Activated naive CD4-positive, alpha-beta T cell treated with anti-CD3 and anti-CD28 coated beads, Interleukin-2, amount 50 U/mL, for 16 hours (primary cell): ENCODE measurements at places on chromosomes 13 and 19.

DNA sequence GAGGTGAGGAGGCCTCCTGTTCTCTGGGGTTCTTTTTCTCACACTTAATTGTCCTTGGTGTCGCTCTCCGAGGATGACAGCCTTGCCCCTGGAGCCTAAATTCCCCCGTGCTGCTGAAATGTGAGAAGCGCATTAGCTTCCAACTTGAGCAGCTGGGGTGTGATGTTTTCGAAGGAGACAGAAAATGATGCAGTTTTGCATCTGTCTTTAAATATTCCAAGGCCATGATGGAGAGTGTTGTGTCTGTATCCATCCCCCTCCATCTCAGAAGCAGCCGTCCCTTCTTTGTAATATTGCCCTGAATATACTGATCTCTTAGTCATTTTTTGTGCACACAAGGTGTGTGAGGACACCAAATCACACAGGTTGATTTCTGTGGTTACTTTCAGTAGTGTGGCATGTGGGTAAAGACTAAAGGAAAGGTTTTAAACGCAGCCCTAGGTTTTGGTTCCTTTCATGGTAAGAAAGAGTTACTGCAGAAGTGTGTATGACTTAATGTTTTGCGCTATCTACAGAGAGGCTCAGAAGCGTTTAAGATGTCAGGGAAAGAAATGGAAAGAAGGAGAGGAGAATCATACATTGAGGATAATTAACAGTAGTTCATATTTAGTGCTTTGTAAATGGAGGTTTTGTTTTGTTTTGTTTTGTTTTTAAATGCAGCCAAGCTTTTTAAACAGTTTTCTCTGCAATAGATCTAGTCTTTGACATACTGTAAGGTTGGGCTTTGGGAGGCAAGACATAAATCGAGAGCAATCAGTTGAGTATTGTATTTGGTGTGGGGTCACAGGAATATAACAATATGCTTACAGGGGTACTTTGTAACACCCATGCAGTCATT, 1.6 kb downstream of the NBEA start:
- no peak for DNase-seq

DNA sequence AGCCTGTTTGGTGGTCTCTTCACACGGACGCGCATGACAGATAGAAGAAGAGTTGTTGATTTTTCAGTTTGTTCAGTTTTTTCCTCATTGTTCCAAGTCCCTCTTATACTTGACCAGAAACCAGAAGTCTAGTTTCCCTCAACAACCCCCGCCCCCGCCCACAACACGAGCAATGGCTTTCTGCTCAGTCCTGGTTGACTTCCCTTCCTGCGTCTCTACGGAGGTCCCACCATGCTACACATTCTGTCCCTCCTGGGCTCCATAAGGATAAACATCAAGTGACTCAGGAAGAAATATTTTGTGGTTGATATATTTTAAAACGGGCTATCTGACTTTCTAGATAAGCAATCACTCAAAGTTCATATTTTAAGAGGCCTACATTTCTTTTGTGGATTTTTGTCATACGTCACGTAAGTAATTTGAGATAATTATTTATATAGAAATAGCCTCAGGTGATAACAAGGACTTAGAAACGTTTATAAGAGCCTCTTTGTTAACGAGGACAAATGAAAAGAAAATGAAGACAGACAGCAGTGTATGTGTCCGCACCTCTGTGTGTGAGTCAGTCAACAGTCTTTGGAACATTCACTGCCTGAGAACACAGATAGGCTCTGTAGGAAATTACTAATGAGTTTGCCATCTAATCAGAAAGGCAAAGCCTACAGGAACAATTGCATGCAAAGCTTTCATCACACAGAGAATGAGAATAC, 214.4 kb downstream of the RAP2A start:
- DNase-seq, result no peak

- DNase-seq, result no peak
These were observed 13.0 kb downstream of the CIC start for GRCh38 chr19:42281827-42282762.

DNA sequence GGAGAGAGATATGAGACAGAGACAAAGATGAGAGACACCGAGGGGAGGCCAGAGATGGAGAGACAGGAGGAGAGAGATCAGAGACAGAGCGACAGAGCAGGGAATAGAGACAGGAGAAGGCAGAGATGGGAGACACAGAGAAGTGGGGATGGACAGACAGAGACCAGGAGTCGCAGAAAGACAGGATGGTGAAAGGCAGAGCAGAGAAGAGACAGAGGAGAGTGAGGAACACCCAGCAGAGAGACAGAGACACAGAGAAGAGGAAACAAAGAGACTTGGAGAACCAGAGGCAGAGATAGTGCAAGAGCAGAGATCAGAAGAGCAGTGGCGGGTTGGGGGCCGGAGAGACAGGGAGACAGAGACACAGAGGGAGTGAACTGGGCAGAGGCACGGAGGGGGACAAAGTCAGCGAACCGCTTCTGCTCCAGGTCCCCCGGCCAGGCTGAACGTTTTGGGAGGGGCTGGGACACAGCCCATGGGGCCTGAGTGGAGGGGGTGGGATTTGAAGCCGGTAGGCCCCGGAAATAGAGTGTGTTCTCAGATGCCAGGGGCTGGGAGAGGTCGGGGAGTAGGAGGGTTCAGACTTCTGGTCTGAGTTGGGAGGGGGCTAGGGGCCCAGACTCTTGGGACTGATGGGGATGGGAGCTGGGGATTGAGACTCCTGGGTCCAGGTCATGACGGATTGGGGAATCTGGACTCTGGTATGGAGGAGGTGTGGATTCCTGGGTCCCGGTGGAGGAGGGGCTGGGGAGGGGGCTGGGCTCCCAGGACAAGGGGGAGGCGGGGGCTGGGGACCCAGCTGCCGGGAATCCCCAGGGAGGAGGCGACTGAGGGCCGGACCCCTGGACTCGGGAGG, 654 bp downstream of the ZNF579 start:
- DNase-seq, result no peak

- no peak for DNase-seq
These were observed 117.7 kb upstream of the GJB6 start for GRCh38 chr13:20349564-20350381.

DNA sequence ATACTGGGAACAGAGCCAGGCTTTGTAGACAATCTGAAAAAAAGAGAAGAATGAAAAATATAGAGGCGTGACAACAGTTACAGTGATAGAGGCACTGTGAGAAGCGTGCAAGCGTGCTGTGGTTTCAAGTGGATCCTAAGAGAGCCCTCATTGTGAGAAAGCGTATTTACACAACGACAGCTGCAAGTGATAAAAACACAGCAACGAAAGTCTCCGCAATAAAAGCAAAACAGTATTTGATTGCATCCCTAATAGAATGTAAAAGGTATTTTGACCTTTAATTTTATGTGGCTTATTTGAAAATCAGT, 642.7 kb upstream of the ARGLU1 start:
- no peak for DNase-seq

- DNase-seq, result no peak
These were observed 834.0 kb upstream of the PCDH9 start for GRCh38 chr13:68064001-68064770.

GRCh38 chr13:105087945-105088344, 1447.5 kb downstream of the EFNB2 start:
- no peak for DNase-seq

DNA sequence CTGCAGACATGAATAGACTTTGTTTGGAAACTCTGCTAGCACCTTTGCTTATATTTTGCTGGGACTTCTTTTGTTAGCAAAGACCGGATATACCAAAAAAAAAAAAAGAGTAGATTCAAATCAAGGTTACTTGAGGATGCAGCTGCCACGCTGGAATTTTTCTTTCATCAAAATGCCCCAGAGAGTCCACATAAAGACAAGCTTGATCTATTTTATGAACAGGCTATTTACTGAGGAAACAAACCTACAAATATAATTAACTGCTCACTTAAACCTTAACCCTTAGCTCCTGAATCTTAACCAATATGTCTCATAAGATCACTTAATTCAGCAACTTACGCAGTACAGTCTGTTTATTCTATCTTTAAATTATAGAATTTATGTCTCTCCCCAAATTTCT, 27.1 kb upstream of the DOCK9 start:
- DNase-seq, result no peak

DNA sequence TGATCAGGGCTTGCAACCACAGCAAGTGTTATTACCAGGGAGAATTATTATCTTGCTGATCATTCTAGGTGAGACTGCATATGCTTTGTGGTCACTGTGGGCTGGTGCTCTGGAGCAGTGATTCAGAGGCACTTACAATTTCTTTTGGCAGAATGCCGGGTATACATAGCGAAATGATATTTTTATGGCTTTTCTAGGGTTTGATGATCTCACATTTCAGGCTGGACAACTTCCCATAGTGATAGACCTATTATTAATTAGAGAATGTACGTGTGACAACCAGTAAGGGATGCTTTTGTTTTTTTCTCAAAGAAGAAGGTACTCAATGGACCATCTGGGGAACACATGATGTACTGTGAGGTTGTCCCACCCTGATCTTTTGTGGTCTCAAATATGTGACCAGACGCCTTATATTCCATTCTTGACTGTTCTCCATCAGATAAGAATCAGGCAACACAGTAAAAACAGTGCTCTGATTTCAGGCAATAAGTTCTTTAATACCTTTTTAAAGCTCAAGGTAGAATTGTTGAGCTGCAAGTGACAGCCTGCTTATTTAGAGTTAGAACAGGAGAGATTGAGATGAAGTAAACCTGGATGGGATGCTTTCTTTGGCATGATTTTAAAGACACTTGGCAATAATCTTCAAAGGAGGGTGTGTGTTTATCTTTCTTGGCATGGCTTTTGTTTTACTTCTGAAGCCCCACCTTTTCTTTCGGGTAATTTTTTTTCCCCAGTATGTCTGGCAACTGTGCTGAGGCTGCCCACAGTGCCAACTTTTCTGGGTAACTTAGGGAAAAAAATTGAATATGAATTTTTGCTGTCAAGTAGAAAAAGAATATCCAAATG, 27.4 kb upstream of the SCEL start:
- DNase-seq, result no peak

GRCh38 chr13:47480951-47481350, 520.1 kb downstream of the SUCLA2 start:
- DNase-seq, result no peak

DNA sequence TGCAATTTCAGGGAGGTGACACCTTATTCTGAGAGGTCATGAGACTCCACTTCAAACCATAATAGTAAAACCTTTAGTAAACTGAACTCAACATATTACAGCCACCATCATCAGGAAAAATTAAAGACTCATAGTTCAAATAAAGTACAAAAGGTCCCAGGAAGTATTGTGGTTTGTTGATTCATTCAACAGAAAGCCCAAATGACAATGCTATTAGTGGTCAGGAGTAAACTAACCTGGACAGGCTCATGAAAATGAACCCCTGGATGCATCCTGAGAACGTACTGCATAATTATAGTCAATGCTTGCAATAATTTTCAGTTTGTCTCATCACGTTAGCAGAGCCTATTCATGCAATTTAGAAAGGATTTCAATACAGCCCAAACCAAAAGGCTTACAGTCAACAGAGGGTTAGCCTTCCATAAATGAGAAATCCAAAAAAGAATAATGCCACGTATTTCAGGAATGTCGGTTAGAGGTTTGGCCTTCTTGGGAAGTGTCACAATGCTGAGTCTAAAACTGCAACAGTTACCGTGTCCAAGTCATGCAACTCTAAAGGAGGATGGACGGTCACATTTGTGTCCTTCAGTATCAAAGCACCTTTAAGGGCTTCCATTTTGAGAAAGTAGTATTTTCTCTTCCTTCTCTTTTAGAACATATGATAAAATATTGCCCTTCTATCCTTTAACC, 280.8 kb downstream of the ABCC4 start:
- no peak for DNase-seq

DNA sequence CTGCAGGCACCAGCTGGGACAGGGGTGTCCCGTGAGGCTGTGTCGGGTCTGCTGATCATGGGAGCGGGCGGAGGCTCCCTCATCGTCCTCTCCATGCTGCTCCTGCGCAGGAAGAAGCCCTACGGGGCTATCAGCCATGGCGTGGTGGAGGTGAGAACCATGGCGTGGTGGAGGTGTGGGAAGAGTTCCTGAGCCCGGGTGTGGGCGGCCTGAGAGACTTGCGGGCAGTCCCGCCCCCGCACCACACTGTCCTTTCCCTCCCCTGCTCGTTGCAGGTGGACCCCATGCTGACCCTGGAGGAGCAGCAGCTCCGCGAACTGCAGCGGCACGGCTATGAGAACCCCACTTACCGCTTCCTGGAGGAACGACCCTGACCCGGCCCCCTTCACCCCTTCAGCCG, 10.7 kb downstream of the APLP1 start:
- DNase-seq, result no peak

DNA sequence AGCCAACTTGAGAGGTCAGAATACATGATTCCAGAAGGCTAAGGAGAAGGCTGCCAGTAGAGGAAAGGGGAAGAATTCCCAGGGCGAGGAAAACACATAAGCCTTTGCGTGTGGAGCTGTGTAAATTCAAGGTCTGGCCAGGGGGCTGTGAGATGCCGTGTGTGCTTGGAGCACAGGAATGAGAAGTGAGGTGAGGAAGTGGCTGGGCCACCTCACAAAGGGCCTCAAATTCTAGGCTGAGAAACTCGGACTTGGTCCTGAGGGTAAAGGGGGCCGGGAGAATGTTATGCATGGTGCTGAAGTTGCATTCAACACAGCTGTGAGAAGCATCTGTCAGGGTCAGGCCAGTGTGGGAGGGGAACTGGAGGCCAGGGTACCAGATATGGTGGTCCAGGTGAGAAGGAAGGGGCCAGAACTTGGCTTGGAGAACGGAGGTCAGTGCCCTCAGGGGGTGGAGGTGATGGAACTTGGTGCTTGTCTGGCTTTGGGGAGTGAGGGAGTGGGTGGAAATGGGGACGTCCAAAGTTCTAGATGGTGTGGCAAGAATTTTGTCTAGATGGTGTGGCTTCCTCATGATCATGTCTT, 4.9 kb upstream of the ZNF580 start:
- no peak for DNase-seq

DNA sequence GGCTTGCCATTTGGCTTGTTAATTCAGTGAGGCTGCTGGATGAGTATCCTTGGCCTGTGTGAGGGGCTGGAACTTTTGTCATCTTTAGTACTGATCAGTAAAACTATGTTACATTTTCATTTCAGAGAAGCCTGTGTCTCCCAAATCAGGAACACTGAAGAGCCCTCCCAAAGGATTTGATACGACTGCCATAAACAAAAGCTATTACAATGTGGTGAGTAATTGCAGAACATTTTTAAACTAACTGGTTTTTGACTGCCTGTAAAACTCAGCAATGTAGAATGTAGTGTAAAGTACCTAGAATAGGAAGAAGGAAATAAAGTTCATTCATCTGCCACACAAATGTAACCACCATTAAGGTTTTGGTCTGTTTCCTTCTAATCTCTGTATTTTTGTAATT, 87.4 kb upstream of the TEX29 start:
- no peak for DNase-seq

GRCh38 chr13:109788372-109789111, 2.2 kb upstream of the IRS2 start:
- no peak for DNase-seq

- DNase-seq, result no peak
These were observed 200.5 kb downstream of the POU4F1 start for GRCh38 chr13:78402708-78403400.

GRCh38 chr13:48403151-48403631, 9.7 kb downstream of the LPAR6 start:
- peak; percentile 40 for DNase-seq
